NCI-H187 (cell line): ENCODE measurements at places on chromosomes 7 and 10.

- DNase-seq = peak; percentile 45
Observed at GRCh38 chr10:21527598-21528235, 2.2 kb upstream of the SKIDA1 start.

- DNase-seq = no peak
Observed at GRCh38 chr7:127035203-127035849, 217.4 kb downstream of the GRM8 start.

GRCh38 chr10:13703101-13703818 is 116.5 kb downstream of the PRPF18 start:
- no peak for DNase-seq

DNA sequence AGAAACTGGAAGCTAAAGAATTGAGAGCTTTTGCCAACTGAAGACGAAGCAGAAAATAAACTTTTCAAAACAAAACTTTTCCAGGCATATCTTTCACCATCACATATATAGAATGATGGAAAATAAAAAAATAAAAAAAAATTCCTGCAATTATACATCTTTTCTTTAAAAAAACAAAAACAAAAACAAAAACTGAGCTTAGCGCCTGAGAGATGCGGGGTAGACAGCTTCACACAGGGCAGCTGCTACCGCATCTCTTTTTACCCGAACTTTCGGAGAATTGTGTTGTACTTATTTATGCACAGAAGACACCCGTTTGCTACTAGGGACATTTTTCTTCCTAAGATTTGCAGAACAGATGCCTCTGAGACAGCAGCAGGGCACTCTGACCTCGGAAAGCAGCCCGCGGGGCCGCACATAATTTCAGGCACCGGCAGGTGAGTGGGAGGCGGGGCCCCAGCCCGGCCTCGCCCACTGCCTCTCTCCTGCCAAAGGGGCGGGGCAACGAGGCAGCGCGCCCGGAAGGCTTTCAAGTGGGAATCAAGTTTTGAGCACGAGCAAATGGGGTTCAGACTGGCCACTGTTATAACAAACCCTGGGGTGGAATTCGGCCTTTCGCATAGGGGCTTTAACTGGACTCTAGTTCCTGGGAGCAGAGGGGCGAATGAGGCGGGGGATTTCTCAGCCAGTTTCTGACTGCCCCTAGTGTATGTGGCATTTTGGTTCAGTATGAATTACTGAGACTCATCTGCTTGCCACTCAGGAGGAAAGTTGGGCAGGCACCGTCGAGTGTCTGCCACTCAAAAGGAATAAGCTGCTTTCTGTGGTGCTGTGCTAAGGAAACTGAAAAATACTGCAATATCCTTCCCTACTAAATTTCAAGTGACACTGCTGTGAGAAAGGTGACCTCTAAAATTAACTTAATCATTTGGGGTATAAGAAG is 18.5 kb upstream of the FAM133B start:
- DNase-seq = peak; percentile 59

- no peak for DNase-seq
Observed at GRCh38 chr7:43767311-43767710, 8.8 kb downstream of the BLVRA start.

DNA sequence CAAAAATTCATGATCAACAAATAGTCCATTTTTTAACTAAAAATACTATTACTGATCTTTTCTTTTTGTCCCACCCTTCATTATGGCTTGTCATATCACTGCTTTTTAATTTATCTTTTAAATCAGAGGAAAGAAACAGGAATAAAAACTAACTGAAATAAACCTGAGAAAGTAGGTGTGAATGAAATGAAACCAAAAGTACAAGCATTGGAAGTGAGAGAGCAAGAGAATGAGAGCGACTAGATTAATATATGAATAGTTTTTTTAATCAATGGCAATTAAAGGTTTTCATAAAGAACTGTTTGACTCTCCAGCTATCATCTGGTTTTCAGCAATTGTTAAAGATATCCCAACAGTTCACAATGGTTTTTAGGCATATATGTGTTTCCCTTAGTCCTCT is 137.8 kb downstream of the SPAG6 start:
- DNase-seq = no peak

GRCh38 chr10:5364890-5365338 is at the start of gene UCN3:
UCN3 (plus strand) TSS chr10:5364966; CDS start chr10:5373721, 8,755 bp downstream.
- DNase-seq = no peak

GRCh38 chr7:89085580-89085979 is 290.0 kb upstream of the TEX47 start:
- DNase-seq = no peak

DNA sequence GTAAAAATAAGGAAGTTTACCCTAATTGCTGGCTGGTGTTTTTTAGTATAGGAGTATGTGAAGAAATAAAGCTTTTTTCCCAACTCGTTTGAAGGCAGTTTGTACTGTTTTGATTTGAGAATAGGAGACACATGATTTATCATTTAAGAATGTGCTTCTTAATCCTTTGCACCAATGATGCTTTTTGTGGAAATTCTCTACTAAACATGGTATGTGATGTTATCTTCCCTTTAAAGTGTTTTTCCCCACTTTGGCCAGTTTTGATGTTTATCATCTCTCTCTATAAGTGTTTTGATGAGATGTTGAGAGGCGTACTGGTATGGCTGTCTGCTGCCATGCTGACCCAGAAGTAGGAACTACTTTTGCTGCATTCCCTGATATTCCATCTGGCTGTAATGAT is 85.1 kb downstream of the SUGCT start:
- DNase-seq = no peak

DNA sequence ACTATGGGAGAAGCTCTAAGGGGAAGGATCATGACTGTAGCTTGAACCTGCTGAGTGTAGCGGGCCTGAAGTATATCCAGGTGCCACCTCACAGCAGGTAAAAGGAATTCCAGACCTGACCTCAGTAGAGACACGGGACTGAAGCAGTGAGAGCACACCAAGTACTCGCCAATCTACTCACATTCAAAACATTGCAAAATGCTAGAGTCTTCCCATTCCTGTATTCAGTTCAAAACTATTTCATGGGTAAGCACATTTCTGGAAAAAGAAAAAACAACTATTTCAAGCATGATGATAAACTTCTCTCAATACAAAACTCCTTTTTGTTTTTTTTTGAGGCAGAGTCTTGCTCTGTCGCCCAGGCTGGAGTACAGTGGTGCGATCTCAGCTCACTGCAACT is 121.9 kb upstream of the AUTS2 start:
- no peak for DNase-seq

- DNase-seq = no peak
Observed at GRCh38 chr7:30451539-30452279, 26.9 kb downstream of the NOD1 start.

- DNase-seq = no peak
Observed at GRCh38 chr7:47888371-47889265, 59.6 kb downstream of the PKD1L1 start.

DNA sequence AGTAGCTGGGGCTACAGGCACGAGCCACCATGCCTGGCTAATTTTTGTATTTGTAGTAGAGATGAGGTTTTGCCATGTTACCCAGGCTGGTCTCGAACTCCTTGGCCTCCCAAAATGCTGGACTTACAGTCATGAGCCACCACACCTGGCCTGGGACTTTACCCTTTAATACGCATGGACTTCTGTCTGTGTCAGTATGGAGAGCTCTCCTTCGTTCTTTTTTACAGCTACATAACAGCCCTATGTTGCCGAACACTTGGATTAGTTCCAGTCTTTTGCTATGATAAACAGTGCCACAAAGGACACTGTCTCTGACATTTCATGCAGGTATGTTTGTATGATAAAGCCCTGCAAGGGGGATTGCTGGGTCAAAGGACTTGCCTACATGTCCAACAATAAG is 10.9 kb upstream of the OAT start:
- DNase-seq = no peak

GRCh38 chr7:28354601-28355402 is 57.5 kb upstream of the CREB5 start:
- DNase-seq = peak; percentile 45

GRCh38 chr7:113561446-113561845 is 357.4 kb downstream of the PPP1R3A start:
- no peak for DNase-seq

- DNase-seq = no peak
Observed at GRCh38 chr7:12481722-12482121, 78.1 kb upstream of the VWDE start.

DNA sequence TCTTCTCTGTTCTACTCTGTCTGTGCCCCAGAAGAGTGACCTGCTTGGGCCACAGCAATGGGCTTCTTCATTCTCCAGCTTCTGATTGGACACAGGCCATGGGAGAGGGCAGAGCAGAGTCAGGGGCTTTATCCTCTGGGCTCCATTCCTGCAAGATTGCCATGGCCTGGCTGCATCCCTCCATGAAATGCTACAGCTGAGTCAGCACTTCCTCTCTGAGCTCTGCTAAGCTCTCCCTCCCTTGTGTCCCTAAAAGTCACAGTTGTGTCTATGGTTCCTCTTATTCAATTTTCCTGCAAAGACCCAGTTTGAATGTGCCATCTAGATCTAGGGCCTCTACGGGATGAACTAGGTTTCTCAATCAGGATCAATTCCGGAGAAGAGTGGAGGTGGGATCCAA is 903.8 kb downstream of the TYW1 start:
- no peak for DNase-seq

DNA sequence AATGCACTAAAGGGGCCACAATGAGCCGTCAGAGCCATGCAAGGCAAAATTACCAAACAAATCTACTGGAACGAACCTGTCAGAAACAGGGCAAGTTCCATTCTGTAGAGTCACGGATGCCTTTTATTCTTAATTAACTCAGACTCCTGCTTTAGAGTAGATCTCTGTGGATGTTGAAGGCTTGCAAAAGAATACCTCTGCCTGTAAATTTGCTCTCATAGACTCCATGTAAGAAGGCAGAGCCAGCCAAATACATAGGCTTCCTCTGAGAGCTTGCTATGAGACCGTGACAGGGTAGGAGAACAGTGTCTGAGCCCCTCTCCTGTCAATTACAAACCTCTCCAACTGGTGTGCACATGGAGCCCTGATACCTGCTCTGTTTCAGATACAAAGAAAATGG is 787.9 kb upstream of the POM121L12 start:
- DNase-seq = no peak

- DNase-seq = no peak
Observed at GRCh38 chr7:42522227-42522991, 285.4 kb upstream of the GLI3 start.

- DNase-seq = no peak
Observed at GRCh38 chr7:128259131-128260061, 18.3 kb downstream of the LEP start.

GRCh38 chr7:64887756-64888508 is 15.1 kb upstream of the ZNF273 start:
- DNase-seq = peak; percentile 50

DNA sequence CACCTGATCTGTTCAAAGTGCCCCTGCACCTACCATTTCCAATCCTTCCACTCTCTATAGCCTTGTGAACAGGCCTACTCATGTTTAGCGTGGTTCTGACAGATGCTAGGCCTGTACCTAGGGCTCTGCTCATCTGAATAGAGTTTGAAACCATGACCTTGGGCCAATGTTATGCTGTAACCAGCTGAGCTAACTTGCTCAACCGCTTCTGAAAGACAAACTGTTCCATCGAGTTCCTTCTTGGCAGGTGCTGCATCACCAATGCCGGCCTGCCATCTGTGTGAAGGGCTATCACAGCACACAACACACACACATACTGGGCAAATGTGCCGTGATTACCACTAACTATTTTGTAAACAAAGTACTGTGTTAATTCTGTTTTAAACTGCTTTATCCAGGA is 419.0 kb upstream of the GALNT17 start:
- DNase-seq = no peak

DNA sequence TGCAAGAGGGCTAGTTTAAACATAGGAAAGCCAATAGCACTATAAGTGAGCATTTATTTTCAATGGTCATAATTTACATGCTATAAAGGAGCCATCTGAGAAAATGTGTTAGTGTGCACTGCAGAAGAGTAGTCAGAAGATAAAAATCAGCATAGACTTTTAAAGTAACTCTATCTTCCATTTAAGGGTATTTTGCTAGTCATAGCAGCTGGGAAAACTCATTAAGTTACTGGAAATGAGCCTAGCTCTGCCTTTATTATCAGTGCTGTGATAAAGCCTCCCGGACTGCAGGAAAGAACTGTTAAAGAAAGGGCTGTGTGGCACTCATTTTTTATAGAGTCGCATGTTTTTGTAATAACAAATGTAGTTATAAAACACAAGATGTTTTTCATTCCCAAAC is 825.8 kb upstream of the POM121L12 start:
- no peak for DNase-seq

- DNase-seq = no peak
Observed at GRCh38 chr7:156038345-156038744, 226.1 kb upstream of the SHH start.

GRCh38 chr10:59971915-59972314 is 65.6 kb upstream of the CCDC6 start:
- DNase-seq = no peak
